ENCODE measurements at places on chromosomes 2 and 18.

GRCh38 chr2:101986804-101987740, 4.7 kb upstream of the IL1R2 start:
- DNase-seq, result no peak

DNA sequence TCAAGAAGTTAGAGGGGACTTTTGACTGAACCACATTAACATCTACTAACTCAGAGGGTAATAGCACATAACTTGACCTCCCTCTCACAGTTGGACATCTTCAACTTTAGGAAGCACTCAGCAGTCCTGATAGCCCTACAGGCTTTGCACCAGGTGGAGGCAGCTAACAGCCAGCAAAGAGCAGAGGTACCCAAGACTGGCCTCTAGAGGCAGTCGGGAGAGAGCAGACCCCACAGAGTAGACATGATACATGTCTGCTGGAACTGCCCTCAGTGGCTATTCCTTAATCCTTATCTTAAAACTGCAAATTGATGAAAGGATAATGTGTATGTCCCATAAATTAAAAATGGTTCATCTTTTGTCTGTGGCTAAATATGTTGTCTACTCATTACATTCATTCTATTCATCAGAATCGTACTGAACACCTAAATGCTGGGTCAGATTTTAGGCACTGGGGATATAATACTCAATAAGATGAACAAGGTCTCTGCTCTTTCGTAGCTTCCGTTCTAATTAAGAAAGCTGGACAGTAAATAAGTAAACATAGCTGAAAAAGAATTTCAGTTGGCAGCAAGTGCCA, 49.8 kb downstream of the CAB39 start:
- no peak for DNase-seq

- no peak for DNase-seq
Observed at GRCh38 chr2:150295544-150295943, 191.9 kb downstream of the RND3 start.

GRCh38 chr18:28095041-28095440, 81.9 kb downstream of the CDH2 start:
- DNase-seq, result no peak

GRCh38 chr2:193679847-193680246, 1485.1 kb upstream of the TMEFF2 start:
- DNase-seq, result no peak

DNA sequence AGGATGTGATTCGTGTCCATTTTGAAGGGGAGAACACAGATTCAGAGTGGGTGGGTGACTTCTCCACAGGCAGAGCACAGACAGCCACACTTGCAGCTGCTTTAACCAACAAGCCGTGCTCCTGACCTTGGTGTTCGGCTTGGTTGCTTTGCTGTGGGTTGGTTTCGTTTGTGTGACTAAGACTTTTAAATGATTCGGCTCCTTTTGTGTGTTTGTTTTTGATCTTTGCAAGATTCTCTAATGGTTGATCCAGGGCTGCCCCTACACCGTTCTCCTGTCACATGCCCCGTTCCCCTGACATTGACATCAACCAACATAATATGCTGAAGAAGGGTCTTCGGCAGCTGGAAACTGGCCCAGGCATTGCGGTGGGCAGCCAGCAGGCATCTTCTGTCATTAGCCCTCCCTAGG, 95.9 kb upstream of the MBOAT2 start:
- no peak for DNase-seq

DNA sequence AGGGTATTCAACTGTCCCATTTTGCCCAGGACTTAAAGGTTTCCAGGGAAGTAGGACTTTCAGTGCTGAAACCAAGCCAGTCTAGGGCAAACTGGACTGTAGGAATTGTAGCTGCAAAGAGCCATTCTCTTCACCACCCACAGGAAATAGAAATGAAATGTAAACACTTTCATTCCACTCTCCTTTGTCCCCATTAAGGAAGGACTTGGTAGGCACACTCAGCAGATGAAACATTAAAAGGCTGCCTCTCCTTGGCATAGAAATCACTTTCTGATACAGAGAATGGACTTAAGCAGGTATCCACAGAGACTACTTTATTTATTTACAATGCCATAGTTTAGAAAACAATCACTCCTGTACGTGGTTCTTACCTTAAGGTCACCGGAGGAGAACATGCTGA, 102.9 kb upstream of the CCDC195 start:
- DNase-seq, result no peak

GRCh38 chr2:2667690-2668089, 336.6 kb upstream of the MYT1L start:
- no peak for DNase-seq

GRCh38 chr2:62654423-62654791, 51.1 kb upstream of the EHBP1 start:
- no peak for DNase-seq

DNA sequence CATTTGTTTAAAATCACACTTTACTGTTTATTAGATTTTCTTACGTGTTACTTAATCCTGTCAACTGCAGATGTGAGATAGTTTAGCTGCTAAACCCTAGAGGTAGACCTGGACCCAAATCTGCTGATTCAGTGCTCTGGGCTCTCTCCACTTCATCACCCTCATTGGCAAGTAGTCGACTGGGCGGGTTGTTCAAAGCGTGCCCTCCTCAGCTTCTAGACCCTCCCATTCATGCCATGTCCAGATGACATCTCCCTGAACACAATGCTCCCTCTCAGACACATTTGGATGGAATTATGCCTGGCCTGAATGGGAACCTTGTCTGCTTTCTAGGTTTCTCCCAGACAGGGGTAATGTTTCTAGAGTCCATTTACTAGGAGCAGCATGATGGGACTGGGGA, 43.7 kb downstream of the RPIA start:
- peak; percentile 90 for DNase-seq

GRCh38 chr2:159501743-159502142, 114.6 kb downstream of the BAZ2B start:
- DNase-seq, result no peak

GRCh38 chr2:104859766-104860450, 6.0 kb downstream of the POU3F3 start:
- DNase-seq, result peak; percentile 75

GRCh38 chr2:240456447-240457222, 21.2 kb downstream of the GPC1 start:
- no peak for DNase-seq

DNA sequence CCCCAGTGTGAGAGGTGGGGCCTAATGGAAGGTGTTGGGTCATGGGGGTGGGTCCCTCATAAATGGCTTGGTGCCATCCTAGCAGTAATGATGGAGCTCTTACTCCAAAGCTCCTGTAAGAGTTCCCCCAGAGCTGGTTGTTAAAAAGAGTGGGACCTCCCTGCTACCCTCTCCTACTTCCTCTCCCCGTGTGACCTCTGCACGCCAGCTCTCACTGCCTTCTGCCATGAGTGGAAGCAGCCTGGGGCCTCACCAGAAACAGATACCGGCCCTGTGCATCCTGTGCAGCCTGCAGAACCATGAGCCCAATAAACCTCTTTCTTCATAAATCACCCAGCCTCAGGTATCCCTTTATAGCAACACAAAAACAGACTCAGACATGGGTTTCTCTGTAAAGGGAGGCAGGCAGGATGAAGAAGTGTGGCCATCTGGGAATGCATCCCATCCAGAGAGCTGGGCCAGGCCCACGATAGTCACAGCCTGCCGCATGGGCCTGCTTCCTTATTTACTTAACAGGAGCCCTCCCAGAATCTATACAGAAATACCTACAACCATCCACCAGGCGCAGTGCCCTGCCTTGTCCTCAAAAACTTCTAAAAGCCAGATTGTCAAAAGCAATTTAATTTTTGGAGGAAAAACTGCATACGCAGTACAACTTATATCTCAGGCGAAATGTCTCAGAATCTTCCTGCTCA, 7.5 kb downstream of the PRLH start:
- DNase-seq, result no peak

- DNase-seq, result no peak
Observed at GRCh38 chr2:241503776-241504392, 4.5 kb downstream of the STK25 start.

- DNase-seq, result no peak
Observed at GRCh38 chr2:79271456-79271855, 111.9 kb upstream of the REG3A start.

GRCh38 chr2:18356676-18357075, 203.8 kb downstream of the RDH14 start:
- DNase-seq, result no peak

GRCh38 chr2:126979039-126980003, 80.6 kb downstream of the TEX51 start:
- peak; percentile 87 for DNase-seq

GRCh38 chr2:216984937-216985336, 125.1 kb upstream of the TNP1 start:
- no peak for DNase-seq

- no peak for DNase-seq
Observed at GRCh38 chr2:207083361-207084110, 82.2 kb downstream of the KLF7 start.

DNA sequence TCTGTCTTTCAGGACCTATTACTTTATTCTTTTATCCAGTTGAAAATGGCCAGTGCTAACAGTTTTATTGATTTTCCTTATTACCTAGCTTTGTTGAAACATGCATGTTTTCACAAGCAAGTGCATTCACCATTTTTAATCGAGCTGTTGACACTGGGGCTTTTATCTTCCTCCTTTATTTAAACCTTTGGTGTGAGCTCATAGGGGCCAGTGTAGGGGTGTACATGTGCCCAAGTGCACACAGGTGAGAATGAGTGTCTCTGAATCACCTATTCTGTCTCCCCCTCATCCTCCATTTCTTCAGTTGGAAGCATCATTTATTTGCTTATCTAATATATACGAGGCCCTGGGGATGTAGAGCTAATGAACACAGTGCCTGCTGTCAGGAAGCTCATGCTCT, 199.1 kb downstream of the PRKCE start:
- DNase-seq, result no peak

DNA sequence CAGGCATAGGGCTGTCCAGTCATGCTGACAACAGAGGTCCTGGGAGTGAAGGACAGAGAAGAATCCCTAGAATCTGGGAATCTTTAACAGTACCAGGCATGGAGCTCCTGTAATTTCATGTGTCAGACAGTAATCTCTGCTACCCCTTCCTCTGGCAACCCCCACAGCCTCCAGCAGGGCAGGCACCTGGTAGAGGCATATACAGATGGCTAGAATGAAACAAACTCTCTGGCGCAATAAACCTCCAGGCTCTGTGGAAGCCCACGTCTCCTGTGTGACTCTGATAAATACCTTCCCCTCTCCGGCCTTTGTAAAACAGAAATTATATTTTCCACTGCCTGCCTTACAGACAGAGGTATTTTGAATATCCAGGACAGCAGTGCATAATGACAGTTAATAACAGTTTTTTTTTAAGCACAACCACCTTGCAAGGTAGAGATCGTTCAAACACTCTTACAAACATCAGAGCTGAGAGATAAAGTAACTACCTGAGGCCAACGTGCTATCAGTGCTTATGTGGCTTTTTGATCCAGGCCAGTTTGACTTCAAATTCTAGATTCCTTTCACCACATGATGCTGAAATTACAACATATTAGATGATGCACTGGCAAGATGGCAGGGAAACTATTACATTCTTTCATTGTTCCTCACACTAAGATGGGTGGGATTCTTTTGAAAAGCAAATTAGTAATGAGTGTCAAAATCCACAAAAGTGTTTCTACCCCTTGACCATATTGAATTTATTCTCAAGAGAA, 47.7 kb upstream of the TMEM247 start:
- DNase-seq, result no peak

- DNase-seq, result no peak
Observed at GRCh38 chr18:62629031-62629430, 86.3 kb upstream of the PHLPP1 start.

DNA sequence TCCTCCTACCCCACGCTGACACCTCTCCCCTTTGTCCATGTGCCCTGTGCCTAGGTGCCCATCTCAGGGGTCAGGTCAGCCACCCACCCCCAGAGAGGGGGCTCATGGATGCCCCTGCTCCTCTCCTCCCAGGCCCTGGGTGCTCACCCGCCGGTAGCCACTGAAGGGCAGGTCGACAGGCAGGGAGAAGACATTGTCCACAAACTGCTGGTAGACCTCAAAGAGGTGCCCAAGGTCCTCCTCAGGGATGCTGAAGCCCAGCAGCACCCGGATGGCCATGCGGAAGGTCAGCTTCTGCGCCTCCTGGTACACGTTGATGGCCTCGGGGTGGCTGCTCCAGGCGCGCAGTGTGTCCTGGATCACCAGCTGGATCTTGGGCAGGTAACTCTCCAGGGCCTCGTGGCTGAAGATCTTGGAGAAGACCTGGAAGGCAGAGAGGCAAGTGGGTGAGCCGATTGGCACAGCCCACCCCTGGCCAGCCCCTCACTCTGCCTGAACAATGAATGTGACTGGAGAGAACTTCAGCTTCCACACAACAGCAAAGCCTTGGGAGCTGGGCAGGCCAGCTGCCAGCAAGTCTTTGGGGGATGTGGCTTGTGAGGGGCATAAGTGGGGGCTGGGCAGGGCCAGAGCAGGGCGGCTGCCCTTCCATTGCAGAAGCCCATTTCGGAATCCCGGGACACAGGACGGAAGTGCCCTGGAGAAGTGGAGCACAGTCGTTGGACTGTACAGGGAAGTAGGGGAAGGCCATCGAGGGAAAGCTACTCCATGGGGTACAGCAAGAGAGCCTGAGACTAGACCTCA, 12.5 kb downstream of the CYP26B1 start:
- no peak for DNase-seq

- no peak for DNase-seq
Observed at GRCh38 chr18:52337276-52337675, 2.7 kb upstream of the DCC start.

DNA sequence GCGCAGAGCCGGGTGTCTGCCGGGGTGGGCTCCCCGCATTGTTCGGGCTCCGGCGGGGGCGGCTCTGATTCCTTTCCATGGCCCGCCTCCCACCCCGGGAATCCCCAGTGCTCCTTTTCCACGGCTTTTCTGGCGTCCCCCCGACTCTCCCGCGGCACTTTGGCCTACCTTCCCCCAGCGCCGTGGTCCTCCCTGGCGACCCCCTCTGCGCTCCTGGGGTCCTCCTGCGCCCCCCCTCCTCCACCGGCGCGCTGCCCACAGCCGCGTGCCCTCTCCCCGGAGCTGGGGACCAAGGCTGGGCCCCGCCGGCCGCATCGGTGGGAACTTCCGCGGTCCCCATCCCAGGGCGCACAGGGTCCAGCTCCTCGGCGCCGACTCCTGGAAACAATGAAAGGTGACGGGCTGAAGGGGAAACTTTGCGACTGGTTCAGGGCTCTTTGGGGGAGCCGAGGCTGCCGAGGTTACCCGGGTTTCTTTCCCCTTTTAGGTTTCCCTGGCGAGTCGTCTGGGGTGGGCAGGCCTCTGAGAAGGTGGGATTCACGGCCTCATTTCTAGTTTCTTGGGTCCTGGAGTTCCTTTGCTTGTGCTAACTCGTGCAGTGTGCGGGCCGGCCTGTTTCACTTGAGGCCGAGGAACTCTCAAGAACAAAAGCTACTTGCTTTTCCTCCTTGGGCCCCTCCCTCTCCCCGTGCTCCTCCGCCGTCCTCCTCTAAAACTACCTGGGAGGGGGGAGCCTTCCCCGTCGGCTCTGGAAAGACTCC, 2.2 kb downstream of the TGIF1 start:
- DNase-seq, result peak; percentile 35

DNA sequence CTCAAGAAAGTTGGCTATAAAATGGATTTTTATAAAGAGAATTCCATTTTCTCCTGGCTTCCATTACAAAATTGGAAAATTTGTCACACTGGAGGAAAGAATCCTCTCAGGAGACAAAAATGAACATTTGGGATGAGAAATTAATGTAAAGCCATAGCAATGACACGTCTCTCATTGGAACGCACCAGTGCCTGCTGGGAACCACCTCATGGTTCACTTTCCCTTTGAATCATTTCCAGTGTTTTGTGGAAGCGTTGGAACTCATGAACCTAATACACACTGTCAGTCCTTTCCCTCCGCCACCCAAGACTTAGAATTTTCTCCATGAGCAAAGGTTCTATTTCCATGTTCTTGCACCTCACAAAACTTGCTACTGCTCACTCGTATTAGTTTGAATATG, 21.0 kb upstream of the NRP2 start:
- DNase-seq, result no peak

GRCh38 chr2:119319593-119319992, 47.0 kb downstream of the C2orf76 start:
- no peak for DNase-seq
